Vagina (tissue), 2 donors: ENCODE measurements at places on chromosomes 2 and 18. TPM values are rescaled to one million over a fixed set of nuclear protein-coding genes. Genes with fewer than 3 reads are reported as not detected.

DNA sequence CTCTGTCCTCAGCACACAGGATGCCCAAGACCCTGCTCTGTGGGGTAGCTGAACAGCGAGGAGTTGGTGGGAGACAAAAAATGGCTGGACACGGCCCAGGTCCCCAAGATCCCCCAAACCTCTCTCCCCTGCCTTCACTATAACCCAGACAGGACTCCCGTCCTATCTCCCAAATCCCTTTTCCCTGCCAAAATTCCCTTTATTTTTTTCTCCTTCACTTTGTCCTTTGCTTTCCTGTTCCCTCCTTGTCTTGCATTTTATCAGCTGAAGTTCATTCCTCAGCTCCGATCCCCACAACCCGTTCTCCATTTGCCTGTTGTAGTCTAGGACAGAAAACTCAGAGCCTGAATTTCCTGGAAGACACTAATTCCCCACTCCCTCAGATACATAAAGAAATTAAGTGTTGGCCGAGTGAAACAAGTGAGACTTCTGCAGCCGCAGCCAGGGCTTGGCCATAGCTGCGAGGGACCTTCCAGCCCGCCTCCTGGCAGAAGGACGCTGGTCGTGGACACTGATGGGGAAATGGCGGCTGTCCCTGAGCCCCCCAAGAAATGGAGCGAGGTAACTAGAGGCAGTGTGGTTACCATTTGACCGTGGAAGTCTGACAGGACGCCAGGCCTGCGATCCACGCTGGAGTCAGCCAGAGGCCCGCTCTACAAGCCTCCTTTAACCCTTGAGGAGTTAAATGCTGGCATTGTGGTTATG is 173.6 kb downstream of the BCL2 start:
- DNase-seq: no peak

Gene PRKAG3
- total RNA-seq: not detected

GRCh38 chr2:236918545-236918944 is 167.1 kb upstream of the COPS8 start:
- DNase-seq: no peak

DNA sequence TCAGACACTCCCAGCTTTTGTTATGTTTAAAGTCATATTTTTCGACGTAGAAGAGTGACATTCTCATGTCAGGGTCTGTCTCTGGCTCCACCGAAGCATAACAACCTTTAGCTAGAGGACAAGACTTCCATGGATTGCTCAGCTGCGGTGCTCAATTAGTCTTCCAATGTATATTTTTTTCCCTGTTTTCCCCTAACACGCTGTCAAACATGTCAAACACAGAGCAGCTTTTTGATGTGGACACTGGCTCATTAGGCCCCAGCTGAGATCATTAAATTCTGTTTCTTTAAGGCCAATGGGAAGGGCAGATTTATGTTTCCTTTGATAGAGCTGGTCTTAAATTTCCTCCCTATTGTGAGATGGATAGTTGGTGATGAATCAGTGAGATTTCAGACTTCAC is 525.4 kb downstream of the PIK3C3 start:
- DNase-seq: no peak

GRCh38 chr2:191691016-191691735 is 13.2 kb downstream of the NABP1 start:
- DNase-seq: no peak

Gene CPO
- not detected for total RNA-seq
